NCI-H1436 (cell line): ENCODE measurements at places on chromosomes 7 and 10.

DNA sequence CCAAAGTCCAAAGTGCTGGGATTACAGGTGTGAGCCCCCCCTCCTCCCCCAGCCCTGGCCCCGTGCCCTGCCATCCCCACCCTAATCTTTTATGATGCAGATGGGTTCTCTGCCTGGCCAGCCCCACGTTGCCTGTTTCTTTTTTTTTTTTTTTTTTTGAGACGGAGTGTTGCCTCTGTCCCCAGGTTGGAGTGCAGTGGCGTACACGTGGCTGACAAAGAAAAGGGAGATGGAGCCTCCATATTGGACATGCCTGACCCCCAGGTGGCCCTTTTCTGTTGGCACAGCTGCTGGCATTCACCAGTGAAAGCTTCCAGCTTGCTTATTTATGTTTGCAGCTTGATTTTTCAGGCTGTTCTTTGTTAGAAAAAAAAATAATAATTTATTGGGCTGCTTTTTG is 235.3 kb downstream of the CCDC3 start:
- no peak for DNase-seq

- peak; percentile 76 for DNase-seq
These were observed 9.9 kb downstream of the ZNF511 start for GRCh38 chr10:133318494-133319127.

GRCh38 chr10:91349381-91349780 is 60.8 kb upstream of the HECTD2 start:
- DNase-seq: no peak

GRCh38 chr7:20346577-20346976 is 15.9 kb downstream of the ITGB8 start:
- no peak for DNase-seq

- no peak for DNase-seq
These were observed 9.8 kb downstream of the TMEM60 start for GRCh38 chr7:77788327-77788902.

GRCh38 chr10:5365928-5366327 is 1.2 kb downstream of the UCN3 start:
- no peak for DNase-seq

DNA sequence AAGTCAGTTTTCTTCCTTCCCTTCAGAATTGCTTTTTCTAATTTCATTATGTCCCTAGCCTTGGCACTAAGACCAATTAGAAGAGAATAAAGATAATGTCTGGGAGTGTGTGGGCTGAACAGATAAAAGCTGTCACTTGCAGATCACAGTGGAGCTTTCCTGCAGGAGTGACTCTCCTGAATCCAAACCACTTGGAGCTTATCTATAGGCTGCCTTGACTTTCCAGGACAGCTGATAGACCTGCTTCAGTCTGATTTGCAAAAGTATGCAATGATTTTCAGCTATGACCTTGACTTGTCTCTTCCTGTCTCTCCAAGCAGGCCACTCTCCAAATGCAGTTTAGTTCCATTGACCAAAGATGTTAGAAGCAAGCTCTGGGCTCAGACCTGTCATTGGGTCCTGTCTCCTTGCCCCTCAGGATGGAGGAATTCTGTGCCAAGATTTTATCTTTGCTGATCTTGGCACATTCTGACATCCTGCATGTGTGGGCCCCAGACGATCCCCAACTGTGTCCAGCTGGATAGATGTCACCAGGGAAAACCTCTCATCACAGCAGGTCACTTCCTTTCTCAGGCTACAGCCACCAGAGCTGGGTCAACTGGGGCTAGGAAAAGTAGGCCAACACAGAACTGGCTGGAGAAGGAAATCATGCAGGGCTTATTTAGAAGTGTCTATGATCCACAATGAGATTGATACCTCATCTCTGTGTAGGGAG is 120.9 kb upstream of the ZNF438 start:
- no peak for DNase-seq

DNA sequence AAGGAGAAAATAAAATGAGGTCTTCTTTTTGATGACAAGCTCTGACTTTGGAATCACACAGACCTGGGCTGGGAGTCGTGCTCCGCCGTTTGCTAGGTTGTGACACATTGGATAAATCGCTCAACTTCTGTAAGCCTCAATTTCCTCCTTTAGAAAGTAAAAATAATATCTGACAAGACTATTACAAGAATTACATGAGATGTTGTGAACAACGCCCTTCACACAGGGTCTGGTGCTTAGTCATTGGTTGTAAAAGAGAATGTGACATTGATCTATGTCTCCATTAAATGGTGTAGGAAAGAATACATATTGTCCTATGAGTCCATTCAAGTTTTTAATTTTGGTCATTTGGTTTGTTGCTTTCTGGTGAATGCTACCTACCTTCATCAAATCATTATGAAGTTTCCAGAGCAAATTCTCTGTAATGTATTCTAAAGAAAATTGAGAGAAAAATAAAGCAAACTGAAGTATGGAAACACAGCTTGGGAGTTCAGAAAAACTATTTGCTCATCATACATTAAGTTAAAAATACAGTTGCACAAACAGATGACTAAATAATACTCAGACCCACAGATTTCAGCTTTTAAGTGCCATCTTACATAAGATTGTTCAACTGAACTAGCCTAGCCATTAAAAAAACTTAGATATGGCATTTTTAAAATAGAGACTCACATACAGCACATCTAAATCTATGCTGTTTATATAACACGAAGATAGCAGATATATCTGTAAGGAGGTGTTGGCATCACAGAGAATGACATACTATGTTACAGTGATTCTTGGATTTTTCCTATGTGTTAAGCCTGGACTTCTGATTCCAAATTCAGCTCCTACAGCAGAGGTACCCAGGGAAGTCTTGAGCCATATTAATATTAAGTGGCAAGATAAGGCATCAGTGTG is 12.3 kb upstream of the ADRB1 start:
- no peak for DNase-seq

DNA sequence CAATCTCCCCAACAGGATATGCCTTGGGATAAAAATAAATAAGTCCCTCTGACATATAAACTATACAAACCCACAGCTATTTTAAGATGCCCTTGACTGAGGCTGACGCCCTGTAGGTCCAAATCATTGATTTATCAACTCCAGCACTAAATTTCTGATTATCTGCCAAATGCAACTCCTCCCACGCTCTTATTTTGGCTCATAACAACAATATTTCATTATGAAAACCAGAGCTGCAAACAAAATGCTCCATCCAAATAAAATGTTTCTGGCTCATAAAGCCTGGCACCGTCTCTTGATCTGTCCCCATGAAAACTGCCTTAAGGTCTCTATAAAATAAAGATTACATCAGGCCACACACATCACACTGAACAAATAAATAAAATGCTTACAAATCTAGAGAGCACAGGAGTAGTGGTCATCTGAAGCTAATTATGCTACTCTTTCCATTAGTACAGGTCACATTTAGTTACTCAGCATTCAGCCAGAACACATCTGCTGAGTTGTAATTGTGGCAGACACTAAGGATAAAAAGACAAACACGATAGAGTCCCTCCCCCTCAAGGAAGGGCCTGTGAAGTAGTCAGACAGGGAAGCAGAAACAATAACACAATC is 28.8 kb downstream of the CACUL1 start:
- no peak for DNase-seq

DNA sequence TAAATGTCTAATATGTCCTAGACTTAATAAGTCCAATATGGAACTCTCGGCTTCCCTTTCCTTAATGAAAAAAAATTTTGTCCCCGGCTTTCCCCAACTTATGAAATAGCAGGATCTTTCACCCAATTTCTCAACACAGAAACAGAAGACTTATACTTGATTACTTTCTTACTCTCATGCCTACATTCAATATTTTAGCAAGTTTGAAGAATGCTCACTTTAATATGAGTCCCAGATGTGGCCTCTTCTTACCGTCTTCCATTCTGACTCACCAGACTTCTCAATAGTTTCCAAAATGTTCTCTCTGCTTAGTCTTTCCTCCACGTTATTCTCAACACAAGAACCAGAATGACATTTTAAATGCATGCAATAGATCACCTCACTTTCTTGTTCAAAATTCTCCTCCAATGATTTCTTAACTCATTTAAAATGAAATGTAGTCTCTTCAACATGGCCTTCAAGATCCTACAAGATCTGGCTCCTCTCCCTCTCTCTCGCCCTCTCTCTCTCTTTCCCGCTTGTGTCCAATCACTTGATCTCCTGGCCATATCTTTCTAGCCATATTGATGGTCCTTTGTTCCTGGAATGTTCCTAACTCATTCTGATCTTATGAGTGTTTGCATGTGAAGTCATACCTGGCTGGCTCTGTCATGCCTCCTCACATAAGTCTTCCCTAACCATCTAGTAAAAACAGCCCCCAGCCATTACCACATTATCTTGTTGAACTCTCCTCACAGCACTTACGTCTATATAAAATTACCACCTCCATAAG is 119.7 kb upstream of the FAM3C start:
- DNase-seq: no peak

DNA sequence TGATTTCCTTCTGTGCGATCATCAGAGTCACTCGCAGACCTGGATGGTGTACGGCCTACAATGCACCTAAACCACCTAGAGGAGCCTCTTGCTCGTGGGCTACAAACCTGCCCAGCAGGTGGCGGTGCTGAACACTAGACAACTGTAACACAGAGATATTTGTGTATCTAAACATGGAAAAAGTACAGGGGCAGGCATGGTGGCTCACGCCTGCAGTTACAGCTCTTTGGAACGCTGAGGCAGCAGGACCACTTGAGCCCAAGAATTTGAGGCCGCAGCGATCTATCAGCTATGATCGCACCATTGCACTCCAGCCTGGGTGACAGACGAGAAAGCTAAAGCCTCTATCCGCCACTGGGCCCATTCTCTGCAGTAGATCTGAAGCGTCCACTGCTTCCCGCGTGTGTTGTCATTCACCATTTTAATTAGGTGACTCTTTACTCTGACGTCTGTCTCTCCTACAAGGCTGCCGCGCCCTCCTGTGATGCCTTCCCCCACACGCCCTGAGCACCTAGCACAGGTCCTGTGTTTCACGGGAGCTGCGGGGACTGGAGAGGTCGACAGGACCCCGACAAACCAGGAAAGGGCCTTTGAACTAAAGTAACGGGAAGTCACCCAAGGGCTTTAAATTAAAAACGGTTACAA is 774 bp downstream of the TUBGCP2 start:
- DNase-seq: peak; percentile 78

DNA sequence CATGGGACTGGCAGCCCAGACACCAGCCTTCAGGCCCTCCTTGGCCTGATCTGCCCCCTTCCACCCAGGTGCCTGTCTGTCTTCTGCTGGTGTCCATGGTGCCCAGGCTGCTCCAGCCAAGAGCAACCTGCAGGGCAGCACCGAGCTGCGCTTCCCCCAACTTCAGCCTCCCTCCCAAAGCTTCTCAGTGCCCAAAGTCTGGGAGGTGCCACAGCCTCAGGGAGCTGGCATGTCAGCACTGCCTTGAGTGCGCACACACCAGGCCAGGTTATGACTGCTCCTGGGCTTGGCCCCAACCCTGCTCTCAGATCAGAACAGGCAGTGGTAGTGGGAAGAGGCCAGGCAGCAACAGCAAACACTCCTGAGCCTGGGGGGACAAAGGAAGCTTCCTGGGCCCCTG is 304.6 kb upstream of the NRG3 start:
- no peak for DNase-seq

DNA sequence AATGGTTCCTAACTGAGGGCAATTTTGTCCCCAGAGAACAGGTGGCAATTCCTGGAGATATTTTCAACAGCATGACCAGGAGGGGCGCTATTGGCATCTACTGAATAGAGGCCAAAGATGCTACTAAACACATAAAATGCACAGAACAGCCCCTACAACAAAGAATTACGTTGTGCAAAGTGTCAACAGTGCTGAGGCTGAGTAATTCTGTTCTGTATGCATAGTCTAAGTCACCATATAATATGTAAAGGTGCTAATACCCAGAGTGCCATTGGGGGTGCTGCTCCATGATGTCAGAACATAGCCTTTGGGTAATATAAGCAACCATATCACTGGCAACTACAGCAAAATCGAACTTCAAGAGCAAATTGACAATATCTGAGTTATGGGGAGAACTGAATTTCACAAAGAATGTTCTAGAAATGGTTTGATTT is 213.3 kb upstream of the PHYHIPL start:
- DNase-seq: no peak

GRCh38 chr7:13641714-13642113 is 347.8 kb downstream of the ETV1 start:
- DNase-seq: no peak

DNA sequence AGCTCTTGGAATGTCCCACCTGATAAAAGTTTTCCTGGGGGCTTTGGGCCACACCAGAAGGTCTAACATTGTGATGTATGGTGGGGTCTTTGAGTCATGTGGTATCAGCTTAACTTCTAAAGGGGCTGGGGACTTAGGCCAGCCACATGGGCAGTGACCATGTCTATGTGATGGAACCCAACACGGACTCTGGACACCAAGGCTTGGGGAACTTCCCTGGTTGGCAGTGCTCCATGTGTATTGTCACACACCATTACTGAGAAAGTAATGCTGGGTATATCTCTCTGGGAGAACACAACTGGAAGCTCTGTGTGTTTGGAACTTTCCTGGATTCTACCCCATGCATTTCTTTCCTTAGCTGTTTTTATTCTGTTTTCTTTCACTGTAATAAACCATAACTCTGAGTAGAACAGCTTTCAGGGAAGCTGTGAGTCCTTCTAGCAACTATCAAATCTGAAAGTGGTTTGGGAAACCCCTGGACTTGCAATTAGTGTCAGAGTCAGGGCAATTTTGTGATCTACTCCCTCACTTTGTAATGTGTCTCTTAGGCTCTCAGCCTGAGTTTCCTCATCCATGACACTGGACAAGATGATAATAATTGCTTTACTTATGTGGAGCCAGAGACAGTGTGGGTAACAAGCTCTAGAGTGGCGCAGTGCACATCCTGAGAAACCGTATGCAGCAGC is 28.4 kb upstream of the AGK start:
- DNase-seq: no peak

GRCh38 chr7:149237502-149237901 is 1.9 kb upstream of the ZNF212 start:
- DNase-seq: no peak

- no peak for DNase-seq
These were observed 172.2 kb upstream of the COL1A2 start for GRCh38 chr7:94222516-94222915.

GRCh38 chr10:101611096-101611905 is 23.2 kb downstream of the DPCD start:
- DNase-seq: no peak
